ENCODE measurements at places on chromosomes 2 and 18.

- DNase-seq, result peak; percentile 12
Measured at GRCh38 chr2:137115081-137115794, 349.9 kb downstream of the THSD7B start.

DNA sequence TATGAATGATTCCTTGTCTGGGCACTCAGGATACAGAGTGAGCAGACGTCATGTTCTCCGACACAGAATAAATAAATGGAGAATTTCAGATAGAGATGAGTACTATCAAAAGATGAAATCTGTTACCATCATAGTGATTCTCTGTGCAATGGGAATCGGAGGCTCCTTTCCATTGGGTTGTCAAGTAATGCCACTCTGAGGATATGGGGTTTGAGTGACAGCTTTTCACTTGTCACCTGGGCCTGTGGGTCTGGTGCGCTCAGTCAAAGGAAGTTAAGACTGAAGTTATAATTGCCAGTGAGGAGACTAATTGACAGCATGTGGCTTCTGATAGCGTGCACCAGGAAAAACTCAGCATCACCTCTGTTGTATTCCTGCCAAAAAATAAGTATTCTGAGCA lies 387.2 kb downstream of the SOX11 start:
- DNase-seq, result no peak

DNA sequence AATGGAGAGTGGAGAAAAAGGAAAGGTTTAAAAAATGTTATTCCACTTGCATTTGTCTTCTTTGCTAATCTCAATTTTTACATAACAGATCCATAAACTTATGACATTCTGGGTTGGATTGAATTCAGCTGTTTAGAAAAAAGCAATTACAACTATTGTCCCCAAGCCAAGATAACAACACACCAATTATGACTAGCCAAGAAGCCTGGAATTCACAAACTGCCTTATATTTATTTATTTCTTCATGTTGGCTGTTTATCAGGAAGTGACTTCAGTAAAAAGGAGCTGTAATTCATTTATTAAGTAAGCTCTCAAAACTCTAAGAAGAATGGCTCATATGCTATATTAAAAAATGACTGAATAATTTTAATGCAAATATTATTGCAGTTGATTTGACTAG lies 137.4 kb downstream of the CALCRL start:
- no peak for DNase-seq

DNA sequence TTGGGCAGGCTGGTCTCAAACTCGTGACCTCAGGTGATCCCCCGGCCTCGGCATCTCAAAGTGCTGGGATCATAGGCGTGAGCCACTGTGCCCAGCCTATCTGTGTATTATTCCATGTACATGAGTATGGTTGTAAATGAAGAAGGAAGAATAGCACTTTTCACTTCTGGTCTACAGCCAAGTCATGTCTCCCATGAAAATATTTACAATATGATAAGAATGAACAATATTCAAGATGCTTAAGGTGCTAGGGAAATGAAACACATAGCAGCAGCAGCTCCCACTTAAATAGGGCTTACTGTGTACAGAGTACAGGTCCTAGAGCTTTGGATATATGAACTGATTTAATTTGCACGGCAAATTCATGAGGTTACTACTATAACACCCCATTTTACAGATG lies 70.3 kb upstream of the COL5A2 start:
- peak; percentile 43 for DNase-seq

- DNase-seq, result peak; percentile 40
Measured at GRCh38 chr2:45131587-45131986, 122.3 kb upstream of the SIX2 start.

- no peak for DNase-seq
Measured at GRCh38 chr18:9273221-9273620, 61.4 kb upstream of the TWSG1 start.

DNA sequence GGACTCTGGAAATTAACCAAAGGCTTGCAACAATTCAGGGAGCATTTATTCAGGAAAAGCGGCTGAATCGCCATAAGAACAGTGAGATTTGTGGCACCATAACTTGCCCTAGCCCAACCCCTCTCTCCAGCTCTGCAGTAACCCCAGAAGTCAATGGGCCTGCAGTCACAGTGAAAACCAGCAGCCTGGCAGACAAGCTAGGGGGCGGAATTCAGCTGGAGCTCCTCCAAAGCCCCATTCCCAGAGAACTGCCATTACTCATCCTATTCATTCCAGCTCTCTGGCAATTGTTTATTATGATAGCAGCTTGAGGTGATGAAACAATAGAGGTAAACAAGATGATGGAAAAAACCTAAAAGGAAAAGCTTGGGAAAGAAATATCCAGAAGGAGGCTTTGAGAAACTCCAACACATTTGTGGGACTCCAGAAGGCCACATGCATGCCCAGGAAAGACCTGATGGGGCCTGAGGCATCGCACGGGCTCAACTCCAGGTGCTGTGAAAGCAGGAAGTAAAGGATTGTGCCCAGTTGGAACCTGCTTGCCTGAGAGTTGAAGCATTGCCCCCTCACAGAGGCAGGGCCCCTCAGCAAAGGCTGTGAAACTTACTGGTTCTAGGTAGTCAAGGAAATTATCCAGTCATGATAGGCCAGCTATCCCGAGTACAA lies 126.7 kb downstream of the TWIST2 start:
- peak; percentile 91 for DNase-seq

- DNase-seq, result peak; percentile 66
Measured at GRCh38 chr18:75478996-75479880, 51.7 kb upstream of the SMIM21 start.

GRCh38 chr2:142892715-142893114 lies 15.3 kb downstream of the KYNU start:
- DNase-seq, result no peak

DNA sequence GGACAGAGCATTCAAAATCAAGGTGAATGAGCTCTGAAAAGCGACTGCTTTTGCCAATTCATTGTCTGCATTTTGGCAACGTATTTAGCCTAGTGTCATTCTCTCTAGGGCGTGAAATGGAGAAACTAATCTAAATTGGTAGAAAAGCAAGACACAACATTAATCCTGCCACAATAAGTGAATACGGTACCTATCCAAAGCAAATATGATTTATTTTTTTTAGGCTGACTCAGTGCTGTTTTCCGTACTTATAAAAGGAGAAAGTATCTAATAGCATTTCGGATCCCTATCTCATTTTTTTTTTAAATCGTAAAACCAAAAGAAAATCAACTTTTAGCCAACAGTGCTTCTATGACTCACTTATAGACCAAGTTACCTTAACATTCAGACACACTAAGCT lies 672.5 kb downstream of the LRP1B start:
- no peak for DNase-seq

DNA sequence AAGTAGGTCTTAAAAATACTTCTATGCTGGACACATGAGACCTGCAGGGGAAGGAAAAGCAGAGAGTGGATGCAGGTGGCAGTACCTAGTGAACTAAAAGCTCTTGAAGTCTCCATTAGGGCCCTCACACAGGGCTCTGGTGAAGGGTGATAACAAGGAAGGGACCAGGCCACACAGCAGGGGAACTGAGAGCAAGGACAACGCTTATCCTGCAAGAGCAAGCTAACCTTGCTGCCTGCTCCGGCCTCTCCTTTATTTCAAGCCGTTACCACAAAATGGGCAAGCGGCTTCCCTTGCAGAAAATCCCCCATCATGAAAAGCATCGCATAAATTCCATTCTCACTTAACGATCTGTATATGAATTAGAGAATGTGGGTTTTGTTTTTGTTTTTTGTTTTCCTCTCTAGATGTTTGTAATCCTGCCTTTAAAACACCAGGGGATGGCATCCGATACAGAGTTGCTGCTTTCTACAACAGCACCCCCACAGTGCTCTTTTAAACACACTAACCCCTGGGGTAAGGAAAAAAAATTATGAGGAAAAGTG lies 64.5 kb downstream of the CACNB4 start:
- no peak for DNase-seq

DNA sequence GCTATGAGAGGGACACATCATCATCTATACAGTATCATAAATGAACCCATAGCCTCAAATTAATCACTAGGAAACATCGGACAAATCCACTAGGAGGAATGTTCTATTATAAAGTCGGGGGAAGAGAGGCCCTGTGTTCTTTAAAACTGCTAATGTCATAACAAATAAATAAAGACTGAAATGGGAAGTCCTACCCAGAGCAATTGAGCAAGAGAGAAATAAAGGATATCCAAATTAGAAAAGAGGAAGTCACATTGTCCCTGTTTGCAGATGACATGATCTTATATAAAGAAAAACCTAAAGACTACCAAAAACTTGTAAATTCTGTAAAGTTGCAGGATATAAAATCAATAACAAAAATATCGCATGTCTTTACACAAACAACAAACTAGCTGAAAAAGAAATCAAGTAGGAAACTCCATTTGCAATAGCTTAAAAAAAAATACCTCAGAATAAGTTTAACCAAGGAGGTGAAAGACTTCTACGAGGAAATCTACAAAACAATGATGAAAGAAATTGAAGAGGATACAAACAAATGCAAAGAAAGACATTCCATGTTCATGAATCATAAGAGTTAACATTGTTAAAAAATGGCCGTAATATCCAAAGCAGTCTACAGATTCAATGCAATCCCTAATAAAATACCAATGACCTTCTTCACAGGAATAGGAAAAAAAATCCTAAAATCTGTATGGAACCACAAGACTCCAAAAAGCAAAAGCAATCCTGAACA lies 30.6 kb downstream of the RTN4 start:
- DNase-seq, result peak; percentile 25

- DNase-seq, result no peak
Measured at GRCh38 chr2:149427387-149427786, 97.0 kb downstream of the LYPD6 start.

- DNase-seq, result no peak
Measured at GRCh38 chr2:54514822-54515569, 58.9 kb downstream of the SPTBN1 start.

GRCh38 chr18:49360582-49360981 lies 99.9 kb downstream of the DYM start:
- DNase-seq, result no peak

- no peak for DNase-seq
Measured at GRCh38 chr18:29251681-29252080, 1074.8 kb upstream of the CDH2 start.

DNA sequence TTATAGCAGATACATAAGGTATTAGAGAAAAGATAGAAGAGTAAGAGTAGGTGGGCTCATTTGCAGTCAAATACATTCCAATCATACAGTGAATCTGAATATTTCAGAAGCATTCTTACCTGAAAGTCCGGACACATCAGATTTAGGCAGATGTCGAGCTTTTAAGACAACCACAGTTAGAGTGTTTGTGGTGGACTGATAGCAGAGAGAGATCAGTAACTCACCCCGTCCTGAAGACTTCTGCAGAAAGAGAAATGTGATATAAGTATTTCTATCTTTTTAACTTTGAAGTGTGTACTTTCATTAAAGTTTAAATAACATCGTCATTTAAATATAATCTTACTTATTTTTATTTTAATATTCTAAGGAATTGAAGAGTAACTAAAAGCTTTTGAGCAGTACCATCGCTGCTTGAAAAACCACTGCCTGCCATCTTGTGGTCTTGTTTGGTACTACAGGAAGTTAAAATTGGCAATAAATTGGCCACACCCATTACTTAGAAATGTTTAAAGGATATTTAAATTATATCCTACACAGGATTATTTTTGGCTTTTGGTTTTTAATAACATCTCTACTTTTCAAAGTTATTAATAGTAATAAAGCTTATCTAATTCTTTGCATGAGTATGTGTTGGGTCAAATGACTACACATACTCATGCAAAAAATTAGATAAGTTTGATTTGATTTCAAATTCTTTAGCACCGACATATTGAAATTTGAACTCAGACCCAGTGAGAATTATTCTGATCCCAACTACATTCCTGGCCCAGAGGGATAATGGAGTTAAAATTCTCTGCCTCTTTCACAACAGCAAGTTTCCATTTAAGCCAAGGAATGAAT lies 5.5 kb downstream of the SYT4 start:
- DNase-seq, result peak; percentile 38

- no peak for DNase-seq
Measured at GRCh38 chr18:14085770-14086457, 46.3 kb downstream of the ZNF519 start.

- DNase-seq, result no peak
Measured at GRCh38 chr2:25756536-25756935, 83.2 kb upstream of the DTNB start.

DNA sequence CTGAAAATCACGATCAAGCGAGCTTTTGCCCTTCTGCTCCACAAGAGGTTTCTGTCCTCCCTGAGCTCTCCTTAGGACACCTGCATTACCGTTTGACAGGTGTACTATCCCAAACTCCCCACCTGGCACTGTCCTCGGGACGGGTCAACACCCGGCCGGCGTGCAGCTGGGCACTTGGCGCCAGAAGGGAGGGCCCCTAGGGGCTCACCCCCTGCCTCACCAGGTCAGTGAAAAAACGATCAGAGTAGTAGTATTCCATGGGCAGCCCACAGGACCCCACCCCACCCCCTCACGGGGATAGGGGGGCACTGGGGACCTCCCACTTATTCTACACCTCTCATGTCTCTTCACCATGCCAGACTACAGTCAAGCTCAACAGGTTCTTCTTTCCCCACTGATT lies 117.6 kb upstream of the ANKRD30BL start:
- DNase-seq, result no peak

GRCh38 chr18:32287249-32287648 lies 97.4 kb downstream of the MEP1B start:
- no peak for DNase-seq

DNA sequence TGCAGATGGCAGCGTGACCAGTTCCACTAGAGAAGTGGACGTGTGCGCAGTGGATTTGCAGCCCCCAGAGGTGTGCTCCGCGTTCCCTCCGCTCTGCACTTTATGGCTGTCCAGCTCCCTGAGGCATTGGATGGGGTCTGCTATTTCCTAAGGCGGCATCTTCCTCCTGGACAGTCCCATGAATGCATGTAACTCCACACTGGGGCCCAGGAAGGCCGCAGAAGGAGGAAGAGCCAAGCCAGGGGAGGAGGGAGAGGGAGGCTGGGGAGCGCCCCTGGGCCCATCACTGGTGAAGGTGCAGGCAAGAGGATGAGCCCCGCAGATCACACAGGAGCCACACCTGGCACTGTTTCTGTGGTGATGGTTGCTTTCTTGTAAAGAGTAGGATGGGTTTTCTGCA lies 99.1 kb downstream of the PTGR3 start:
- no peak for DNase-seq

DNA sequence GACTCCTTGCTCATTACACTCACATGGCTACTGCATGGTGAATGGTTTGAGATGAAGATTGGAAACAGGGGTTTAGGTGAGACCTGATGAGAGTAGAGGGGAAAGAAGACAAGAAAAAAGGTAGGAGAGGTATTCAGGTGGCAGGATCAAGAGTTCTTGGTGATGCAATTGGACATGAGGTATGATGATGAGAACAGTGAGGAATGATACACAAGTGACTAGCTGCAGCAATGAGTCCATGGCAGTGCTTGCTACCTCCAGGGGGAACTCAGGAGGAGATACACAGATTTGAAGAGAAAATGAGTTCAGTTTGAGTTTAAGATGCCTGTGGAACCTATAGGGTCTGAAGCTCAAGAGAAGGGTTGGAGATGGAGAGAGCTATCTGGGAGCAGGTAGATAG lies 62.1 kb upstream of the NFE2L2 start:
- DNase-seq, result no peak
